ENCODE measurements at places on chromosomes 6 and 20. TPM values are rescaled to one million over a fixed set of nuclear protein-coding genes. Genes with fewer than 3 reads are reported as not detected.

- no peak for DNase-seq
Observed at GRCh38 chr6:94133106-94133505, 713.7 kb upstream of the EPHA7 start.

- DNase-seq = no peak
Observed at GRCh38 chr6:4157506-4157905, 22.1 kb upstream of the ECI2 start.

DNA sequence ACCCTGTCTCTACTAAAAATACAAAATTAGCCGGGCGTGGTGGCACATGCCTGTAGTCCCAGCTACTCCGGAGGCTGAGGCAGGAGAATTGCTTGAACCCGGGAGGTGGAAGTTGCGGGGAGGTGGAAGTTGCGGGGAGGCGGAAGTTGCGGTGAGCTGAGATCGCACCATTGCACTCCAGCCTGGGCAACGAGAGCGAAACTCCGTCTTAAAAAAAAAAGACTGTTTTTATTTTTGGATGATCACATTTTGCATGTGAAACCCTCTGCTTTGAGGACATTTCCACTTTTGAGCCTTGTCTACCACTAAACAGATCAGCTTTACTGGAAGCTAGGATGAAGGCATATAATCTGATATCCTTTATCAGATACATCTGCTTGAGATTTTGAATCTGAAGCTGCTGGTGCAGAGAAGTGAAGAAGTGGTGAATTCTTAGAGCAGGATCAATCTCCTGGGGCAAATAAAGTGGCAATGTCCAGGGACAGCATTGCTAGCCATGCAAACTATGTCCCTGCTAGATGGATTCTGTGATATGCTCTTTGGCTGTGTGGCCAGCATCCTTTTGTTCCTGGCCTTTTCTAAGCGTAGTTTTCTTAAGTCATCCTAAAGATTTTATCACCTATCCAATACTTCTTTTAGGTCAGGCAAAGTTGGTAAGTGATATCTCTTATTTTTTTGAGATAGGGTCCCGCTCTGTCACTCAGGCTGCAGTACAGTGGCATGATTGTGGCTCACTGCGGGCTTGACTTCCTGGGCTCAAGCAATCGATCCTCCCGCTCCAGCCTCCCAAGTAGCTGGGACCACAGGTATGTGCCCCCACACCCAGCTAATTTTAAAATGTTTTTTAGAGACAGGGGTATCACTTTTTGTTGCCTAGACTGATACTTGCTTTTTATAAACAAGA, 23.3 kb downstream of the RBL1 start:
- DNase-seq = no peak

DNA sequence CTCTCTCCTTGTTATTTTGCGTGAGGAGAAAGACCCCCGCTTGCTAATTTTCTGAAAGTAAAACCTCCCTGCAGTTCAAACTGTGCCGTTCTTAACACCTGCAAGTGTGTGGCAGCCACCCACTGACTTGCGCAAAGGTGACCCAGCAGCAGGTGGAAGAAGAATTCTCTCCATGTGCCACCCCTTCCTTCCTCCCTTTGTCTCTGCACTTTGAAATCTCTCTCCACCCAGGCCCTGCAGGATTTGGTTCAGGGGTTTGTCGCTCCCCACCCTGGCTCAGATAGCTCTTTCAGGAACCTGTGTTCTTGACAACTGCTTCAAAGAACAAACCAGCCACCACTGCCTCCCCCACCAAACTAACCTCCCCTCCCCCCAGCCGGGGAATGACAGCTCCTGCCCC, 41.4 kb downstream of the ZNF831 start:
- DNase-seq = no peak

- DNase-seq = no peak
Observed at GRCh38 chr20:45341939-45342854, 6.0 kb downstream of the SDC4 start.

GRCh38 chr6:41896281-41896680, 1.1 kb upstream of the USP49 start:
- no peak for DNase-seq

GRCh38 chr6:17584241-17584803, 15.8 kb upstream of the FAM8A1 start:
- DNase-seq = peak; percentile 80

DNA sequence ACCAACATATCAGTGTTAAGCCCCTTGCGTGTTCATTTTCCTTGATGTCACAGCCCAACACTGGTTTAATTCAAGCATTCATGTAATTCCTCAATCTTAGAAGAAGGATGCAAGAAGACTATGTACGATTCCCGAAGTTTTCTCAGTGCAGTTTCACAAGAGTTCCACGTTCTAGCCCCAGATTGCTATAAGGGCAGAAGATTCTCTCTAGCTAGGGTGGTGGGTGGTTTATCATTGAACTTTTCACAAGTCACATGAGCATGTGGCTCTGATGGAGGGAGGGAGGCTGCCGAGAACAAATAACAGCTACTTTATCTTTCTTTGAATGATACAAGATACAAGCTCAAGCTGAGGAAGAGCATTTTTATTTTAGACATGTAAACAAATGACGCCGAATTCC, 71.9 kb upstream of the NHSL1 start:
- DNase-seq = no peak

TMEM200A gene
- 27.8 TPM for polyA plus RNA-seq

- no peak for DNase-seq
Observed at GRCh38 chr6:126913651-126914050, 204.8 kb upstream of the RSPO3 start.

GPLD1 gene
- polyA plus RNA-seq = 5.3 TPM

GRCh38 chr6:39369987-39370386, 47.5 kb upstream of the KCNK16 start:
- DNase-seq = no peak

DNA sequence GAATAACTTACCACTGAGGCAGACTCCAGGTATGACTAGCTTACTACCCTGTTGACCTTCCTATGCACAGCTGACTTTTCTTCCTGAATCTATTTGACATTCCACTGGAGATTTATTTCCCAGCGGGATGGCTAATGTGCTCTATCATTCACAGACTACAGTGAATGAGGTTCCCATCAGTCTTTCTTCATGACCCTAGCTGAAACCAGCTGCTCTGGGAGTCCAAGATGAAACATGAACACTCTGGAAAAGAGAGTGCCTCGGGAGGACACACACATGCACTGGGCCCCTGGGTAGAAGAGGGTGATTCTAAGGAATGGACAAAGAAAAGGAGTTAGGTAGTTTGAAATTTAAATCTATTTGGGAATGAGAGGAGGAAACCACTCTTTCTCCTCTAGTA, 82.6 kb upstream of the DST start:
- DNase-seq = no peak

DNA sequence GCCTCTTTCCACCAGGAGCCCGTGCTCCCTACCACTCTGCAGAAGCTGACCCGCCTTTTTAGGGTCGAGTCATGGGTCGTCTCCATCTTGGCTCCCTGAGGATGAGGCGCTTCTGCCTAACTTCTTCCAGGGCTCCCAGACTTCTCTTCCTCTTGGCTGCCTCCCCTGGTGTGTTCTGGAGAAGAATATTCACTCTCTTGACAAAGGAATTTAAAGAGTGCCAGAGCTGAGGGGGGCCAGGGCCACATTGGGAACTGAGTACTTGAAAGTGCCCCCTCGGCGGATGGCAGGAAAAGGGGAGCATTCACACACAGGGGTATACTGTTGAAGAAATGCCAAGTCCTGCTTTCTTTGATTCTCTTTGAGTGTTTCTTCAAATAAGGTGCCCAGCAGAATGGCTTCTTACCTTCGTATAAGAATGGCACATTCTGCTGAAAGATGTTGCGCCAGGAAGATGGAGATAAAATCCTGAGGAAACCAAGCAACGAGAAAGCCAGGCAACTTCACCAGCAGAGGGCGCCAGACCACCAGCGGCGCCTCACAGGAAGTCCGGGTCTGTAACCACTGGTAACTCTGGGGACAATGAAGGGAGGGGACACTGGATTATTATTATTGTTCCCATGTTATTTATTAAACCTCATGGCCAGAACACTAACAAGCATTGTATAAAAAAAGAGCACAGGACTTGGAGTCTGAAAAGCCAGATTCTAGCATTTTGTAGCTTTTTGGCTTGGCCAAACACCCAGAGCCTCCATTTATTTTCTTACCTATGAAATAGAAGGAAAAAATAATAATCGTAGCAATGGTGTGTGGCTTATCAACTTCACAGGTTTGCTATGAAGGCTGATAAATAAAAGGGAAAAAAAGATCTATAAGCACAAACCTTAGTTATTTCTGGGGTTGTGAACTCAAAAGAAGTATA, 176.7 kb downstream of the HACE1 start:
- no peak for DNase-seq

GRCh38 chr20:13684566-13685222, 46.0 kb upstream of the TASP1 start:
- DNase-seq = no peak

DNA sequence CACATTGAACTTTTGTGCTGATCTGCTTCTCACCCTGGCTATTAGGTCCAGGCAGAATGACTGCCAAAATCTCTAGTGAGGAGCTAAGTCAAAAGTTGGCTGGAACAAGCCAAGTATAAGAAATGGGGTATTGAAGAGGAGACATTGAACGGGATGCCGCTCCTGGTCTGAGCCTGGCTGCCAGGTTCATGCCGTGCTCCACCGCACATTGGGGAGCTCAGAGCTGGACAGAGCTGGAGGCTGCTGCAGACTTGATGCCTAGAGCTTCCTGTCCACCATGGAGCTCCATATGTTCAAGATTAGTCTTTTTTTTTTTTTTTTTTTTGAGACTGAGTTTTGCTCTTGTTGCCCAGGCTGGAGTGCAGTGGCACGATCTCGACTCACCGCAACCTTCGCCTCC, 4.1 kb upstream of the IFT52 start:
- DNase-seq = no peak

DEFB113 gene
- not detected for polyA plus RNA-seq
